NCI-H1694 treated with DMSO at 0.1 percent for 48 hours (cell line): ENCODE measurements at places on chromosomes 5 and 9.
A peak's percentile ranks its signal among the peaks of the same experiment; 100 is the strongest.

DNA sequence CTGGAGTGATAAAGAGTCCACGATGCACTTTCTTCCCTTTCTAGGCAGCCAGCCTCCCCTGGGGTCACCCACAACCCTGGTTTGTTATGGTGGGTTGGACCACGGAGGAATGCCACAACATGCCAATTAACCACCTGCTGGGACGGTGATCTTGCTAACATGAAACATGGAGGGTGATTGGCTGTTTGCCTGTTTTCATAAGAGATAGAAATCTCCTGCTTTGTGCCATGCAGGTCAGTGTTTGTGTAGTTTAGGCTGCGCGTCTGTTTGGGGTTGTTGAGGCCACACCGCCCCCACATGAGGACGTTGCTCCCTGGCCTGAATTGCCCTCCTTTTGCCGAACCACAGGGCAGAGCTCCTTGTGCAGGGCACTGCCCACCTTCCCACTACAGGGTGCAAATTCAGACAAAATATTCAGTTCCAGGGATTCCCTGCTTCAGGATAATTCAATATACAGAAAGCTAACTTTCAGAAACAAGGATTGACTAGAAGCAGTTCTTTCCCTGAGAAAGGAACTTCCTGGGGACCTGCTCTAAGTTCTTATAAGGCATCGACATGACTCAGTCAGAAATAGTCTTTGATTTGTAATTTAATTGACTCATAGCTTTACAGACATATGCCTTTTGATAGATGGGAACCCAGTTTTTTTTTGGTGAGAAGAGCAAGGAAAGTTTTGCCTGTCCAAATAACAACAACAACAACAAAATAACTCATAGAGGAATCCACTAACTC, 427.6 kb downstream of the GADD45G start:
- DNase-seq = no peak

DNA sequence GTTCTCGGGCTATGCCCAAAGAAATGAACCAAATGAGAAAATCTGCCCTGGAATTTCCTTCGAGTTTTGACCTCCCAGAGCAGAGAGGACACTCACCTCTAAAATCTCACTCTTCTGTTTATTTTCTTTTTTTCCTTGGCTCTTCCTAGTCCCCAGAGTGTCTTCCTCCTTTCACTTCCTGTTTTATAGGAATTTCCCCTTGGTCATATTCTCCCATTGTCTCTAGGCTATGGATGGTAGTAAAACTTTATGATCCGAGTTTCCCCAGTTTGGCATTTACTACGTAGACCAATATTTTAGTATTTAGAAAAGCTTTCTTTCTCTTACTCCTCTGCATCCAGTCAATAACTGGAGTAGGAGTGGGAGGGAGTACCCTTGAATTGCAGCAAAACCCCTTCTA, 354.5 kb upstream of the ZNF608 start:
- no peak for DNase-seq

GRCh38 chr9:71122022-71122275, 528 bp upstream of the TRPM3 start:
- no peak for DNase-seq

GRCh38 chr9:101628173-101628572, 33.4 kb upstream of the PPP3R2 start:
- DNase-seq = no peak

- DNase-seq = no peak
These were observed 1.2 kb upstream of the PCDHGA5 start for GRCh38 chr5:141362719-141363118.

- DNase-seq = no peak
These were observed 728.4 kb downstream of the MAT2B start for GRCh38 chr5:164233791-164234190.

- no peak for DNase-seq
These were observed 94.5 kb upstream of the SPATA31D4 start for GRCh38 chr9:81833563-81834345.

DNA sequence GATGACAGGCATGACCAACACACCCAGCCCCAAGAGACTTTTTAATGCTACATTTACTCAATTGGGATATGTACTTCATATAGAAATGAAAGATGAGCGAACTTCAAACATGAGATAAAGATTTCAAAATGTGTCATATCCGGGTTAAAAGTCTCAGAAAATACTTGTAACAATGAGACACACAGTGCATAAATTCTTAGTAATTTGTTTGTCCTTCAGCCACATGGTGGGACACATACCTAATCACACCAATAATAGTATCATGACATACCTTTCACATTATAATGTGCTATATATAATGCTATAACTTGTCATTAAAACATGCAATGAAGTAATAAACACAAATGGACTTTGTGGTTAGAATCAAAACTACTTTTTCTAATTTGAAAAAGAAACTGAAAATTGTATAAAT, 204.7 kb upstream of the RFX3 start:
- no peak for DNase-seq

DNA sequence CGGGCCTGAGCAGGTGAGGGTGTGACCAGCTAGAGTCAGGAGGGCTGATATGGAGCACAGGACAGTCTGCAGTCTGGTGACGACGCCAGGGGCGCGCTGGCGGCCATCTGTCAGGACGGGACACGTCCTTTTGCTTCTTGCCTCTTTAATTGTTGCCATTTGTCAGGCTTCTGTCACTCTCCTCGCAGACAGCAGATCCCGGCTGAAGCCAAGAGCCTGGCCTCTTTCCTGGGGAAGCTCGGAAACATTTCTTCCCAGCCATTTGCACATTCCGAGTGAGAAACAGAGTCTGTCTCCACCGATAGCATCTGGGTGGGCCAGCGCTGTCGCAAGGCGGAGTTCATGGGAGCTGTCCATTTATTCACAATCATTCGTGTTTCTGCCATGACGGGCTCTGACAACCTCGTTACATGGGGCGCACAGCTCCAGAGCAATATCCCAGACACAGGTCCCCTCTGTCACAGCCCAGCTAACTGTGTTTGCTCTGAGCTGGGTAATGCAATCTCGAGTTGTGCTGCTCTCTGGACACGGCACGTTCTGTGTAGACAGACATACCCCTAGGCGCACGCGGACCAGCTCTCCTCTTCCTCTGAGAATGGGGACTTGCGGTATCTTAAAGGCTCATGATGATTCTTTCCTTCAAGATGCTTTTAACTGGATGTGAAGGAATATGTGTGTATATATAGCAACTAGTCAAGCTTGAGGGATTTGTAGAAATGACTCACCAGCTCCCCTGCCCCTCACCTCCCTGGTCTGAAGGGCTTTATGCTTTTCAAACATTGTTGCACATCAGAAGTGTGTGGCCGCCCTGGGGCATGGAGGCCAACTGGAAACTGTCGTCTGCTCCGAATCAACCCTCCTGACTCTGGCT, 105.3 kb upstream of the FCN2 start:
- peak; percentile 24 for DNase-seq

- no peak for DNase-seq
These were observed 31.7 kb upstream of the PRXL2C start for GRCh38 chr9:96686638-96687335.

DNA sequence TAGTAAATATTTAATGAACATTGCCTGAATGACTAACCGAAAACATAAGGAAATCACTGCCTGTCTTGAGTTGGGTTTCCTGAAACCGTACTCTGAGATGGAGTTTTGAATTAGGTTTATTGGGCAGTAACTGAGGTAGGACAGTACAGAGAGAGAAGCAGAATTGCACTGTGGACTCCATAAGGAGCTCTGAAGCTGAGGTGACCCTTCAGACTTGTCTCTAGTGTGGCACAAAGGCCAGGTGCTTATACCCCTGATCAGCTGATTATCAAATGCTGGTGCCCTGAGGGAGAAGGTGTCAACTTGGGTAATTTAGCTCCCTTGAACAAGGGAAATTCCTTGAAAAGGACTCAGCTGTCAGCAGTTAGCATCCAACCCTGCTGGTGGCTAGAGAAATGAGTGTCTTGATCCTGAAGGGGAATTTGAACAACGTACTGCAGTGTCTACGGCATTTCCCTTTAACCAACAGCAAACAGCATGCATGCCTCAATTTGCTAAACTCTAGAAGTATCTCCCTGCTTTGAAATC, 135.0 kb upstream of the SMARCA2 start:
- DNase-seq = no peak

GRCh38 chr9:80437825-80438224, 866.1 kb downstream of the TLE4 start:
- peak; percentile 18 for DNase-seq

DNA sequence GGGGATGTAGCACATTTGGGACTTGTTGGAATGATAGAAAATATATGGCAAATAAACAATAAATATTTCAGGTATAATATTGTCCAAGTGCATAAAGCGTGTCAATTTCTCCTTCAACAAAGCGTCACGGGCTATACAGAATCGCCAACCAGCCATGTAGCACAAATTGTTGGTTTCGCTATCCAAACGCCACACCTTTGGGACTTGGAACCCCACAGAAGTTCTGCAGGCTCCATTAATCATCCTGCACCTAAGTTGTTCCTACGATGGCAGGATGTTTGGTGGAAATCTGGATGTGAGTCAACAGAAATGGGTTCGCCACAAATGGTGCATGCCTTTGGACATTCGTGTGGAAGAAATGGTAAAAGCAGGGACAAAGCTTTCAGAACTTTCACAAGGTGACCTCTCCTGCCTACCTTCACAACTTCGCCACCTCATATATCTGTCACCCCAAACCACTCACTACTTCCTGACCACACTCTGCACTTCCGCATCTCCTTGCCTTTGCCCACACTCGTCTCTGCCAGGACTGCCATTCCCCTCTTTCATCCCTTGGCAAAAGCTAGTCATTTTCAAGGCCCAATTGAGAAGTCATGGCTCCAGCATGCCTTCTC, 95.7 kb downstream of the LHFPL2 start:
- no peak for DNase-seq

GRCh38 chr5:89893546-89893945, 516.0 kb downstream of the CETN3 start:
- DNase-seq = no peak

GRCh38 chr5:54159893-54160195, 150.5 kb downstream of the ARL15 start:
- DNase-seq = no peak

DNA sequence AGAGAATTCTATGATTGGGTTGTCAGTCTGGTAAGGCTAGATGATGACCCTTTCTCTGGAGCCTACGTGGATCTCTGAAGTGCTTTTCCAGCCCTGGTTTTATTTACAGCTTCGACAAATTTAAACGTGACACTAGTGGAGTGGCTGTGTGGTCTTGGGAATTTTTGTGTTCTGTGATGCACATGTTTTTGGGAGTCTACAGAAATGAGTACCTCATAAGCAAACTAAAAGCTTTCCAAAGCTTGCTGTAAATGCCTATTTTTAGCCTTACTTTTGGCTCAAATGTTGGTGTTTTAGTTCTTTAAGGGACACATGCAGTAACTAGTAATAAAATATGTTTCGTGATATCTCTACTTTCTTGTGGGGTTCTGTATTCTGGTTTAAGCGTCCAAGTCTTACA, 3.3 kb downstream of the LARP1 start:
- no peak for DNase-seq

DNA sequence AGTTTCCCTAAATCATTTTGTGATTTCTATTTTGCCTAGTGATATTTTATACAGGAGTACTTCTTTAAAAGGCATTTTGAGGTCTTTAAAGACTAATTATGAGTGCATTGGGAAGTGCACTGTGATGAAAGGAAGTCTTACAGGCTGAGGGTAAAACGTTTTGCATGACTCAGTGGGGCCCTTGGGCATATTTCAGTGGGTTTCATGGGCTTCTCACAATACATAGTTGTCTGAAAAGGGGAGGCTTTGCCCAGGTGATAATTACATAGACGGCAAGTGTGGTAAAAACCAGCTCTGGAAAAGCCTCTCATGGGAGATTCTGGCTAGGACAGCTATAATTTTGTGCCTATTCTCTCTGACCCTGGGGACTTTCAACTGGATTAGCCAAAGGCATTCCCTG, 387.2 kb downstream of the ARHGEF28 start:
- DNase-seq = no peak

DNA sequence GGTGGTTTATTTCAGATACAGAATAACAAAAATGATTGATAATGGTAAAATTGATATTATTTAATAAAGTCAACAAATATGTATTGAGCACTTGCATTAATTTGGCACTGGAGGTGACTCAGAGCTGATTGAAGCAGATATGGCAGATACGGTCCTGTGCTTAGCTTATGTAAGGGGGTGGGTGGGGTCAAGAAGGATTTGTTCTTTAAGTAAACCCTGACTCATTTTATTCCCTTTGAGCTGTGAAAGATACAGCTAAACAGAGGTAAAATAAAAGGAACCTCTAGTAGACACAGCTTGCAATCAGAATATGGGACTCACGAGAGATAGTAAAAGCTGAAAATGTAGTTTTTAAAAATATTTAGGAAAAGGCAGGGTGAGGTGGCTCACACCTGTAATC, 201.3 kb upstream of the CLINT1 start:
- DNase-seq = no peak

DNA sequence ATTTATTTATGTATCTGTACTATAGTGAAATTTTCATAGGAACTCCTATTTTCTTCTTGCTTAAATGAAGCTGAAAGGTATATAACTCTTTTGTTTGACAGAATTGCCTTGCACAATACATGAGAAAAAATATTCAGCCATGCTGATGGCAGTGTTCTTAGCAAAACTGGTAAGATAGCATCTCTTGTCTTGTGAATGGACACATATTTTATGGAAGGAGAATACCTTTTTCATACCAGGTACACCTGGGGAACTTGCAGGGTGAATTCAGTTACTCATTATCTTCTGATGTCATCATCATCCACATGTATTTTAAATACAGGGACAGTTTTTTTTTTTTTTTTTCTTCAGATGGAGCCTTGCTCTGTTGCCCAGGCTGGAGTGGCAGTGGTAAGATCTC, 49.4 kb downstream of the MAMDC2 start:
- DNase-seq = no peak

GRCh38 chr5:76642390-76643040, 19.3 kb upstream of the F2RL2 start:
- DNase-seq = no peak

- no peak for DNase-seq
These were observed at the start of gene MAMDC4 for GRCh38 chr9:136851941-136852663. MAMDC4 (plus strand) TSS chr9:136852346; CDS start chr9:136852417, 71 bp downstream.

DNA sequence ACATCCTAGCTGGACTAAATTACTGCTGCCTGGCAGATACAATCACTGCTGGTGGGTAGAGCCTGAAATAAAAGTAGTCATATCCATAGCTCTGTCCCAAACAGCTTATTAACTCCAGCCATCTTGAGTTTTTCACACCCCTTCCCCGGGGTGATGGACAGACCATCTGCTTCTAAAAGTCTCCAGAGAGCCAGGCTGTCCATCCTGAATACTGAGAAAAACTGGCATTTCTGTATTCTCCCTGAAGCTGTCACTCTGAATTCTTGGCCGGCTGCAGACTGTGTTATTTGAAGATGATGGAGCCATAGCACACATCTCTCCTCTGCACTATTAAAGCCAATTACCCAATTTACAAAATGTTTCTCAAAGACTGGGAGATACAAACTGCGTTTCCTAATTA, 118.6 kb downstream of the GABBR2 start:
- DNase-seq = no peak

GRCh38 chr5:112119969-112120368, 299.1 kb downstream of the EPB41L4A start:
- DNase-seq = no peak

DNA sequence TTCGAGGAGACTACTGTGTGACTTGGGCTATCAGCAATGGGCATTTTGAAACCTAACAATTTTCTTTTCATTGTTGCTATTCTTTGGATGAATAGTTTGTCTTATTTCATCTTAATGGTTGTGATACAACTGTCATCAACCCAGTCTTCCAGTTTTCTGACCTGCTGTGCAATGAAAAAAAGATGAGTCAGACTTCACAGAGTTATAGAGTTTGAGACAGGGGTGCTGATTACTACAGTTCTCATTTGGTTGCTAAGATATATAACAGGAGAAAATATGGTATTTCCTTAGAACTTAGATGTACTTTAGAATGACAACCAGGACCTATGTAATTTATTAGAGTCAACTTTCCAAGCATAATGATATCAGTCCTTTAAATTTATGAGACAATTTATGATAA, 564.4 kb upstream of the NUDT12 start:
- DNase-seq = no peak
